Amniotic stem cell (primary cell): ENCODE measurements at places on chromosomes 11 and 22.

DNA sequence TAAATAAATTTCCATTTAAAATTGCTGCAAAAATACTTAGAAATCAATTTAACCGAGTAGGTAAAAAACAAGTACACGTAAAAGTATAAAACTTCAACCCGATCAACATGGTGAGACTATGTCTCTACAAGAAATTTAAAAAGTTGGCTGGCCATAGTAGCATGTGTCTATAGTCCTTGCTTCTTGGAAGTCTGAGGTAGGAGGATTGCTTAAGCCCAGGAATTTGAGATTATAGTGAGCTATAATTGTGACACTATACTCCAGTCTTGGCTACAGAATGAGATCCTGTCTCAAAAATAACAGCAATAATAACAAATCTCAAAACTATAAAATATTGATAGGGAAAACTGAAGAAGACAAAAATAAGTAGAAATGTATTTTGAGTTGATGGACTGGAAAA, 11.1 kb downstream of the CASP4 start:
- no peak for DNase-seq

- no peak for DNase-seq
Observed at GRCh38 chr11:8267831-8268529, 4.3 kb upstream of the LMO1 start.

DNA sequence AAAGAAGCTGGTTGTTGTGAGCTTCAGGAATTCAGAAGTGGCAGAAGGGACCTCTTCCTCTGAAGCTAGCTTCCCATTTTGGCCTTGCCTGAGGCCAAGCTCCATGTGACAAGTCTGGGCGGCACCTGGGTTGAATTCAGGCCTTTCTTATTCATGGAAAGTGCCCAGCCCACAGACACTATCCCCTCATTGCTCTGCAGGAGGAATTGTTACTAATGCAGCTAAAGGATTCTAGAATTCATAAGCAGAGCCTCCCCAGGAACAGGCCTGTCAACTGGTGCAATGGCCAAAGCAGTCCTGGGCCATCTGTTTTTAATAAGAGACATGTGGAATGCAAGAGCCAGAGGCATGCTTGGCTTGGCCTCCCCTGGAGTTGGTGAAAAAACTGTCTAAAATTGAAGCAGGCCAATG, 71.4 kb downstream of the SLC1A2 start:
- DNase-seq, result peak; percentile 61

GRCh38 chr11:75520688-75521087, 5.1 kb downstream of the GDPD5 start:
- DNase-seq, result no peak

DNA sequence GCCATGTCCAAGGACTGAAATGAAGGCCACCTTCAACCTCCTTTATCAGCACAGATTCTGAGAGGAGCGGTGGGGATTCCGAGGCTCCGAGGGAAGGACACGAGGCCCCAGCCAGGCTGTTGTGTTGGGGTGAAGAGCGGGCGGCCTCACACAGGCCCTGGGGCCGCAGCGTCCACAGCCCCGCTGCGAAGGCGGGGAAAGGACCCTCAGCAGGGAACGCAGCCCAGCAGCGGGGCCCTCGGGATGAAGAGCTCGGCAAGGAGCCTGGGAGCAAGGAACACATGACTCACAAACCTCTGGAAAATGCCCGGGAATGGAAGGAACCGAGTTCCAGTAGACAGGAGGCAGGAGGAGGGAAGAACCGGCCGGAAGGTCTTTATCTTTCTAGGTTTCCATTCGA, 227.2 kb downstream of the BRD1 start:
- DNase-seq, result no peak

DNA sequence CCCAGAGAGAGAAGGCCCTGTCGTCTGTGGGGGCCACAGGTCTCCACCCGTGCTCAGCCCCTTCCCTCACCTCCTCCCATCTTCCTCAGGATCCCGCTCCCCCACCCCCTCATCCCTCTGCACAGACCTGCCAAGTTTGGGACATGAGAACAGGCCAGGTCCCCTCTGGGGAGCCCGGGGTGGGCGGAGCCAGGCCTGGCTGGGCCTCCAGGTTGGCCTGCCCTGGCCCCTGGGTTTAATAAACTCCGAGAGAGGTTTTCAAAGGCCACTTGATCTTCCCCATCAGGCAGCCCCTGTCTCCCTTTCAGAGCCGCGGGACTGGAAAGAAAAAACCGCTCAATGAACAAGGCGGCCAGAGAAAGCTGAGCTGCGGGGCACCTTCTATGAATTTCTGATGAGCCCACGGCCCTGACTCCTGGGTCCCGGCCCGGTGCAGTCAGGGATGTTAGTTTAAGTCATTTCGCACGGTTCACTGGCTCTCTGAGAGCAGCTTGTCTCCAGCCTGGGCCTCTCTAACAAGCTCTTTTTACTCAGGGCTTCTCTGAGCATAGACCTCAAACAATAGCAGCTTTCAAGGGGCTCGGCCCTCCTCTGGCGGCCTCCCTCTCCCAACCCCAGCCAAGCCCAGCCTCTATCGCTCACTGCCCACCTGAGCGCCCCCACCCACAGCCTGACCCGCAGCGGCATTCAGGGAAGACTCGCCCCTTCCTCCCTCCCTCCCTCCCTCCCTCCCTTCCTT, 64.8 kb downstream of the RPUSD4 start:
- no peak for DNase-seq

- no peak for DNase-seq
Observed at GRCh38 chr11:108819957-108820356, 155.1 kb downstream of the DDX10 start.

- DNase-seq, result no peak
Observed at GRCh38 chr11:32153747-32154146, 62.9 kb downstream of the RCN1 start.

DNA sequence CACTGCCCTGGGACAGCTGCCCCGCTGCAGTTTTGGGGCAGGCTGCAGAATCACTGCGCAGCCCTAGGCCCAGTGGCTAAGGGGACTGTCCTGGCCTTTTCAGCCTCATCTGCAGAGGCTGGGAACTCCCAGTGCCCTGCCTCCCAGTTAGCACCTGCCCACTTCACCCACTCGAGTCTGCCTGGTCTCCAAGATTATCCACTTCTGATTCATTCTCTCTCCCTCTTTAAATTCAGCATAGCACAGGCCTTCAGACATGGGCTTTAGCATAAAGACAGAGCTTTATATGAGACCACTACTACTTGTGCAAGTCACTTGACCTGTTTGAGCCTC, 8.9 kb downstream of the DAGLA start:
- DNase-seq, result no peak

DNA sequence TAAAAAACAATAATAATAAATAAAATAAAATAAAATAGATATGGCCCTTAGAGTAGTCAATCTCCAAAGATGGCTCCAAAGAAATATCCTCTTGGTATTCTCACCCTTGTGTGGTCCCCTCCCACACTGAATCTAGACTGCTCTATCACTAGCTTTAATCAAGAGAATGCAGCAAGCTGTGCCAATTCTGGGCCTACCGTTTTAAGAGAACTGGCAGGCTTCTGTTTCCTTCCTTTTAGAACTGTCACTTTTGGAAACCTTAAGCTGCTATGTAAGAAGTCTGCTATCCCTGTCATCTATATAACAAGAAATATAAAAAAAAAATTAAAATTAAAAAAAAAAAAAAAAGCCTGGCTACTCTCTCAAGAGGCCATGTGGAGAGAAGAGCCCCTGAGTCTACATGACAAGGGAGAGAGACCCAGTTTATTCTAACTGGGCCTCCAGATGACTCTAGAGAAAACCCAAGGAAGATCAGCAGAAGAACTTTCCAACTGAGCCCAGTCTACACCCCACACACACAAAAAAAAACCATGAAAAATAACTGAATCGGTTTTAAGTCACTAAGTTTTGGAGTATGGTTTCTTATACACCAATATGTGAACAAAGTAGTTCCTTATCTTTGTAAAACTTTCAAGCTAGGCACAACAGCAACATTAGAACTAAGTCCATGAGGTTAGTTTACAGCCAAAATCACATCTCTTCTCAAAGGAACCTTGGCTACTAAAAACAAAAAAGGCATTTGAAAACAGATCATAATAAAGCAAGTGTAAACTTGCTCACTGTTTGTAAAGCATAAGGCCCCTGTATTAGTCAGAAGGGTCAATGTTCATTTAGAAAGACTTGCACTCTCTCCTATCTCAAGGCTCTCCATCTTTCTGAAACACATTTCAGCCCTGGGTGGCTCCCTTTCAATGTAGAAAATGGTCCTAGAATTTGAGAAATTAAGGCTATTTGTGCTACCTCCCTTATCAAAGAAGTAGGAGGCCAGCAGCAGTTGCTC, 67.3 kb downstream of the AMBRA1 start:
- no peak for DNase-seq

- DNase-seq, result no peak
Observed at GRCh38 chr11:95156916-95157541, 67.4 kb downstream of the ENDOD1 start.

- no peak for DNase-seq
Observed at GRCh38 chr22:17639247-17639741, 737 bp downstream of the BCL2L13 start.

GRCh38 chr11:122979815-122980595, 1.6 kb downstream of the BSX start:
- no peak for DNase-seq

- DNase-seq, result no peak
Observed at GRCh38 chr11:28797536-28797935, 689.3 kb downstream of the METTL15 start.

GRCh38 chr22:28115426-28115825, 196.4 kb upstream of the PITPNB start:
- no peak for DNase-seq

GRCh38 chr11:87255589-87255988, 217.9 kb downstream of the TMEM135 start:
- no peak for DNase-seq

- no peak for DNase-seq
Observed at GRCh38 chr11:72333661-72334060, 89.7 kb upstream of the PHOX2A start.
